ENCODE measurements at places on chromosomes 13 and 19.

GRCh38 chr13:34655554-34655953, 286.5 kb upstream of the NBEA start:
- no peak for DNase-seq

DNA sequence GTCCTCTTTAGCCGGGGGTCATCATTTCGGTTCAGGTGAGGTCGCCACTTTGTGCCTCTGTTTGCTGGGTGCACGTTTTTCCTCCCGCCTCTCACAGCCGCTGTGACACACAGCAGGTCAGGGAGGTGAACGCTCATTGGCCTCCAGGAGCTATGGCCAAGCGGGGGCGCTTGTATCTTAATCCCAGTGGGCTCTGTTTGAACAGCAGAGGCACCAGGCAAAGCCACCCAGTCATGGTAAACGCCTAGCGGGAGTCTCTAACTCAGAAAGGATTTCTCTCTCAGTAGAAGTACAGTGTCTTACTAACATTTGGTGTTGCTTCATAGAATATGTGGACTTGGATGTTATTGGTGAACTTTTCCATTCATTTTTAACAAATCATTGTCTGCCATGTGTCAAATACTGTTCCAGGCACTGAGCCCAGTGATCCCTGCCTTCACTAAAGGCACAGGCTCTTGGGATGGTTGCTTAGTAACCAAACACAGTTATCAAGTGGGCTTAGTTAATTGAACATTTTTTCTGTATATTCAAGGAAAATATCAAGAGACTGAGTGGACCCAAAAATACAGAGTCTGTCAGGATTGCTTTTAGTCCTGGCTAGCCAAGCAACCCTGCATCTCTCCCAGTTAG, 186.7 kb downstream of the STK24 start:
- DNase-seq, result no peak

DNA sequence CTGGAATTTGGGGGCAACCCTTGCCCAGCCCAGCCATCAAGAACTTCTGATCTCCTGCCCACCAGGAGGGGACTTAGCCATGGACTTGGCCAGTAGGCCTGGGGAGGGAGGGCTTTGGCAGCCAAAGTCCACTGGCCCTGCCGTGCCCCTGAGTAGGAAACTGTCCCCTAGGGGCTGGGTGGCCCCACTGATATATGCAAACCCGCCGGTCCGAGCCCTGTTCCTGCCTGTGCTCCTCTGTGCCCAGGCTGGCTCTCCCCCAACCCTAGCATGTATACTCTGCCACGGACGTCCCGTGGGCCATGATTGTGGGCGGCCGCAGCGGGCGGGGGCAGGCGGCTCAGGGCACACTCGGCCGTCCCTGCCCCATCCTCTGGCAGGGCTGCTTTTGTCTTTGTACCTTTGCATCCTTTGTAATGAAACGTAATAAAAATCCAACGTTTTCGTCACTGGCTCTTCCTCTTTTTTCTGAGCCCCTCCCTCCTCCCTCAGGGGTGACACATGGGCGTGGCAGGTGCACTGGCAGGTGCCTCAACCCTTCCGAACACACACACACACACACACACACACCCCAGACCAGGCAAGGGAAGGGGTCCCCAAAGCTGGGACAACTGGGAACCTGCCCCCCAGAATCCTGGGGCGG, 9.1 kb downstream of the COMP start:
- no peak for DNase-seq

GRCh38 chr19:57829316-57829715, 783 bp upstream of the ZNF587B start:
- no peak for DNase-seq

- DNase-seq, result no peak
Measured at GRCh38 chr19:48806818-48807589, 3.8 kb downstream of the BCAT2 start.

DNA sequence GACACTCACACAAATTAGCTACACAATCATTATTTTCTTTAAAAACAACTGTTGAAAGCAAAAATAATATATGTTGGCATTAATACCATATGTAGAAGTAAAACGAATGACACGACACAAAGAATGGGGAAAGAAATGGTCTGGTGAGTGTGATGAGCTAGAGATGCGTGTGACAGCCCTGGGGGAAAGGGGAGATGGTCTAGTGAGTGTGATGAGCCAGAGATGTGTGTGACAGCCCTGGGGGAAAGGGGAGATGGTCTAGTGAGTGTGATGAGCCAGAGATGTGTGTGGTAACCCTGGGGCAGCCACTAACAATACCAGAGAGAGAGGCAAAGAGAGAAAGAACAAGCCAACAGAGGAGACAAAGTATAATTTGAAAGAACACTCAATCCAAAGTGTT, 22.3 kb upstream of the LAMP1 start:
- DNase-seq, result no peak

DNA sequence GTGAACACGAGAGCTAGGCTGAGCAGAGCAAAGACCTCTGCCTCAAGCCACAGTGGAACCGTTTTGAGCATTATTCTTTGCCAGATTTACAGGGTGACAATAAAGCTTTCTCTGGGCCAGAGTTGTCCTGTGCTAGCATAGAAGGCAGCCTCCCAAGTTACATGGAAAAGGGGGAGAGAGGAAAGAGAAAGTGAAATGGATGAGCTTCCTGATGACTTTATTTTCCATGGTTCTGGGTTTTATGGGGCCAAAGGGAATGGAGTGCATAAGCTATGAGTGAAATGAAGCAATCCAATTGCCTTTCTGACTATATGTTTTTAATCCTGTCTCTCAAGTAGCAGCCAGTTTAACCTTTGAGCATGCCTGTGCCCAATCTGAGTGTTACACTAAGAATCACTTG, 428.4 kb downstream of the COG6 start:
- DNase-seq, result no peak

DNA sequence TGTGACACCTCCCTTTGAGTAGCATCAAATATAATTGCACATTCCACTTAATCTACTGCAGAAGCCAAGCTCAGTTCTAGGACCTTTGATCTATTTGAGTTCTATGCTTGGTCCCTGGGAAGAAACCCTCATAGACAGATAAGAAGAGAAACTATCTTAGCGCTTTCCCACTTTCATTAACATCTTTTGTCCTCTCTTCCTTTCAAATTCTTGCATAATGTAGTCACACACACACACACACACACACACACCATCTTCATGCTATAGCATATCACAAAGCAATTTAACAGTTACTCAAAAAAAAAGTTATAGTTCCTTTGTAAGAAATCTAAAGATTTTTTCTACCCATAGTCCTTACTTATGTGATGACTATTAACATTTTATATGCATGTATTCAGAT, 735.9 kb upstream of the PCDH9 start:
- DNase-seq, result no peak

DNA sequence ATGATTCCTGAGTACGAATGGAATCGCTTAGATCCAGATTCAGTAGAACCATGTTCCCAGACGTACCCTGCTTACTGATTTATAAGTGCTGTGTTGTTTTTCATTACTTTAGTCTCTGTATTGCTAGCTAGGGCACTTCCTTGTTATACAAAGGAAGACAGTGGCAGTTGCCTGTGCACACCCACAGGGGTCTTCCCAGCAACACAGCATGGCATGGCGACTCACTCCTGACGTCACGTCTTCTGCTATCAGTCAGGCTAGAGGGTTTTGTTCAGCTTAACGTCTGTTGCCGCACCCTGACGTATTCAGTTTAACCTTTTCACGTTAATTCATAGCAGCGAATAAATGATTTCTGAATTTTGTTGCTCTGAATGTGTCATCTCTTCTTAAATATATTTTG, 295.1 kb downstream of the MYO16 start:
- no peak for DNase-seq

- no peak for DNase-seq
Measured at GRCh38 chr19:5397804-5398692, 57.2 kb upstream of the ZNRF4 start.

DNA sequence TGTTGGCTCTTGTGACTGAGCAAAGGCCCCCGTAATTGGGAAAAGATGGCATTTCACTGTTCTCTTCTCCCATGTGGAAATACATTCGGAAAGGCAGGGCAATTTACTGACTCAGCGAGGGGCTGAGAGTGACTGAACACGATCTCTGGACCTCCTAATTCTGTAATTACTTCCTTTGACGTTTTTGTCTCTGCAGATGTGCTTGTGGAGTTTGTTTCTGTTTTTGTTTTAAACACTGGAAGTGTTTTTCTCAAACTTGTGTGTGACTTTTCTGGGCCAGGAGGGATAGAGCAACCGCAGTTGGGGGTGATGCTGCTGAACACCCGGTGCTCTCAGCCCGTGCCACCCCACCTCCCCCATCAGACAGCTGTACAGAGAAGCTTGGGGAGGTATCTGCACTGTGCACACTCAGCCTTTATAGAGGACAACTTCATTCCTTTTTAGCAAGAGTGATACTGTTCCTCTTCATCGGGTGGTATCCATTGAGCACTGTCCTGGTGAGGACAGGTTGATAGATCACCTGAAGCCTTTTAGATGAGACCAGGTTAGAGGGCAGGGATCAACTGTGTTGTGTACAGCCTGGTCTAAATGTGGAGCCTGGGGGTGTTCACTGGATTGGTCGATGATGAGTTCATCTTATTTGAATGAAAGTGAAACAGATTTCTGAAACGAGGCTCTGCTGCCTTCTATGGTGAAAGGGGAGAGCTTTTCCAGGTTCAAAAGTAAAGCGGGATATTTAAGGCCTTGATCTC, 117.4 kb downstream of the ESD start:
- no peak for DNase-seq

- no peak for DNase-seq
Measured at GRCh38 chr13:26168237-26168814, 53.8 kb downstream of the RNF6 start.

DNA sequence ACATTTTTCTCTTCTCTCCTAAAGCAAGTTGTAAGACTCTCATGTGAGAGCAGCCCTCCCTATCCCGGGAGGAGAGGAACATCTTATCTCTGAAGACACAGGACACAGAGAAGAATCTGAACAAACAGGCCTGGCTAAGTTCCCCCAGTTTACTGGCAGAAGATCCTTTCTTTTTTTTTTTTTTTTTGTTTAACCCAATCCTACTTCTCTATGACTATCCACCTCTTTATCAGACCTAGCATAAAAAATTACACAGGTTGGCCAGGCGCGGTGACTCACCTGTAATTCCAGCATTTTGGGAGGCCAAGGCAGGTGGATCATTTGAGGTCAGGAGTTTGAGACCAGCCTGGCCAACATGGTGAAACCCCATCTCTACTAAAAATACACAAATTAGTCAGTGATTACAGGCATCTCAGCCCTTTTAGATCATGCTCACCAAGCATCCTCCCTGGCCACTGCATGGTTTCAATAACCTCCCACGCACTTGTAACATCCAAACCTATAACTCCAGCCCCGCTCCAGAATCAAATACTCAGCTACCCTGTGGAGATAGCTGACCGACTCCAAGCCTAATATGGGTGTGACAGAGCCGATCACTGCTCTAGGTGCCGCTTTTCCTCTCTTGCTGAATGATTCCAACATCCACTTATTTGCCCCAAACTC, 27.3 kb upstream of the MUC16 start:
- DNase-seq, result no peak

DNA sequence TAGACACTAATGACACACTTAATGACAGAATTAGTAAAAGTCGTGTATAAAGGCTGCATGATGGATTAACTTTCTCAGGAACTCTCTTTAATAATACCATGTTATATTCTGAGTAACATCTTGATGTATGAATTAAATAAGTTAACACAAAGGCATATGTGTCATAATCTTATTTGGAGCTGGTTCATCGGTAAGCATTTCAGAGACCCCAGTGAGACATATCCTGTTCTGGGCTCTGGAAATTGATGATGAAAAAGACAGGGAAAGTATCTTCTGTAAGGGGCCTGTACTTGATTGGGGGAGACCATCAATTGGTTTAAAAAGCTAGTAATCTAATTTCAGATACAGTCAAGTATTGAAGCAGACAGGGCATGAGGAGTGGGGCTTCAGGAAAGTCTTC, 547.9 kb downstream of the GPC6 start:
- no peak for DNase-seq

DNA sequence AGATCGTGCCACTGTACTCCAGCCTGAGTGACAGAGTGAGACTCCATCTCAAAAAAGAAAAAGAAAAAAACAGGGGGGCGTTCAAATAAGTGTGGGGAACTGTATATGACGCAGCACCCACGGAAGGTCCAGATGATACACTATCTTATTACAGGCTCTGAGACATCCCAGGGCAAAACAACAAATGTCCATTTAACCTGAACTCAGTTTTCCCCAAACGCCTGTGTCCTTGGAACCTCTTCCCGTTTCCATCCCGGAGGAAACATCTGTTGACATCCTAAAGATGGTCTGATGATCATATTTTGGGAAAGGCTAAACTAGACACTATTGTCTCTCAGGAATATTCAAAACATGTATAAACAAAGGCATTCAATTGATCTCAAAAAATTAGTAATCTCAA, 72.4 kb downstream of the COL4A1 start:
- DNase-seq, result no peak

GRCh38 chr13:29849071-29849631, 1.3 kb downstream of the UBL3 start:
- no peak for DNase-seq

DNA sequence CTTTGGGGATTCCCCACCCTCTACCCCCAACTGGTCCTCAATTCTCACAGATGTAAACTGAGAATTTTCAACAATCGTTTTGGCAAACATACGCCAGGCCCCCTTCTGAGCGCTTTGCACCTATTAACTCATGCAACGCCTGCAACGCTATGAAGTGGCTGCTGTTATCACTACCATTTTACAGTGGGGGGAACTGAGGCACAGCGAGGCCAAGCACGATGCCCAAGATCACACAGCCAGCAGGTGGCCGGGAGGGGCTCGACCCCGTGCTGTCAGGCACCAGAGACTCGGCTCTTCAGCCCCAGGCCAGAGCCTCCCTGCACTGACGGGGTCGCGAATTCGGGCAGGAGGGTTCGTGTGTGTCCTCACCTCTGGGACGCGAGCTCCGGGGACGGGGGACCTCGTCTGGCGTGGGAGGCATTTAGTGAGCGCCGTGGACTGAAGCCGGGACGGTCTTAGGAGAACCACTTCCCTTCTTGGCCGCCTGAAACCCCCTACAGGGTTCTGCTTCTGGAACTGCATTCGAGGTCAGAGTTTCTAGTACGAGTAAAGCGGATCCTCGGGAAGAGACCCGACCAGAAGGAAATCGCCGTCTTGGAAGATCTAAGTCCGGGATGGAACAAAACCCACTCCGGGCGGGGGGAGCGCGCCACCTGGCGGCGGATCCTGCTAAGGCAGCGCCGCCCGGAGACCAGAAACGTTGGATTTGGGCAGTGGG, 21.0 kb downstream of the ZNF114 start:
- DNase-seq, result no peak

DNA sequence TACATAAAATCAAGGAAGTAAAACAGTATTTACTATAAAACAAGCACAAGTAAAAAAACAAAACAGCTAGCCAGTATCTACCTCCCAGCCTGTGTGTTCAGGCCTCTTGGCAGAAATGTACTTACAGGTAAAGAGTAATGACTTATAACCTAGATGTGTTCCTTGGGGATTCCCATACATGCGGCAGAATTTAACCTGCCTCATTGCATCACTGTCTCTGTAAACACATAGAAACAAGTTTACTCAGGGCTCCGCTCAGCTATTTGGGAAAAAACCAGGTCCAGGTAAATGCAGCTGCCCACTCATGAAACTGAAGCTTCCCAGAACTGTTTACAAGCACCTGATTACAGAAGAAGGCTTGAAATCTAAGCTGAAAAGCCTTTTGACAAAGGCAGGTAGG, 50.7 kb upstream of the SERP2 start:
- DNase-seq, result no peak

All from DMS153 (cell line).